Dermis blood vessel endothelial cell (primary cell): ENCODE measurements at places on chromosomes 16 and 17. TPM values are rescaled to one million over a fixed set of nuclear protein-coding genes. Genes with fewer than 3 reads are reported as not detected.

Gene ARHGAP44
- 0.47 and 0.68 TPM in 2 replicates for total RNA-seq

Gene MPG
- 121 and 199 TPM in 2 replicates for total RNA-seq

Gene SULT1A4
- total RNA-seq, result 18.1 and 18.4 TPM in 2 replicates

Gene TK1
- 98.7 and 170 TPM in 2 replicates for total RNA-seq

DNA sequence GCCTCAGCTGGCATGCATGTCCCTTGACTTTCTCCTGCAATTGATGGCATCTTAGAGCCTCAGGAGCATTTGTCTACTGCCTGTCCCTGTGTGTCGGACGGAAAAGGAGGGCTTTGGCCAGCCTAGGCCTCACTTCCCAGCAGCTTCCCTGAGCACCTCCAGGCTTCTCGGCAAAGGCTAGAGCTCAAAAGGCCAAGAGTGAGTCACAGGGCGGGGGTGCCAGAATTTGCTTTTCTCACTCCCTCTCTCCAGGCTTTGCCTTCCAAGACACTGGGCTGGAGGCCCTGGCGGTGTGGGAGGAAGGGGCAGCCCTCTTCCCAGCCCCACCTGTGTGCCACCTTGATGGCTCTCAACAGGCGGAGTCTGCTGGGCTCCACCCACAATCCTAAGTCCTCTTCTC lies 107.3 kb upstream of the MAF start:
- DNase-seq, result no peak

DNA sequence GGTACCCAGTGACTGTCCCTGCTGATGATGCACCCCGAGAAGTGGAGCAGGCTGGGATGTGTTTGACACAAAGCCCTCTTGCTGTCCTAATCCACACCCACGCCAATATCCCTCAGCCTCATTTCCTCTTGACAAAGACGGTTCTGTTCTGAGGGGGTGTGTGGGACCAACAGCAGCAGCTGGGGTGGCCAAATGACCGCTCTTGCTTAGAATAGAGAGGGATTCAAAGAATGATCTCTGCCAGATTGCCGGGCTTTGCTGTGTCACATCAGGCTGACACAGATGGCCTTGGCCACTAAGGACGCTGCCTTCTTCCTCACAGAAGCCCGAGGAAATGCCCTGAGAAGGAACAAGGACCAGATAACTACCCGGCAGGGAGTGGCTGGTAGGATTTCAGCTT lies 250.7 kb downstream of the NTN1 start:
- no peak for DNase-seq

DNA sequence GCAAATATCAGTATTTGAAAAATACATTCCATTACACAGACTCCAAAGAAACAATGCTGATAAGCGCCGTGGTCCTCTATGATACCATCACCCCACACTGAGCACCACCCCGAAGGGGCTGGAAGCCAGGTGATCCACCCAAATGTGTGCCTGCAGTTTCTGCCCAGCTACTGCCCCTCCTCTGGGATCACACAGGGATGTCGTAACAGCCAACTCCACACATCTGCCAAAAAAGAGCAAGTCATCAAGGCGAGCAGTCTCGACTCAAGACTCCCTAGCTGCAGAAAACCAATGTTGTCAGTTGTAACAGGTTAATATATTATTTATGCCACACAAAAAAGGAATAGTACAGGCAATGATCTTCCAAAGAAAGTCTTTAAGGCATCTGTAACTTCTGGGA lies 21.0 kb downstream of the CYB5D2 start:
- no peak for DNase-seq

DNA sequence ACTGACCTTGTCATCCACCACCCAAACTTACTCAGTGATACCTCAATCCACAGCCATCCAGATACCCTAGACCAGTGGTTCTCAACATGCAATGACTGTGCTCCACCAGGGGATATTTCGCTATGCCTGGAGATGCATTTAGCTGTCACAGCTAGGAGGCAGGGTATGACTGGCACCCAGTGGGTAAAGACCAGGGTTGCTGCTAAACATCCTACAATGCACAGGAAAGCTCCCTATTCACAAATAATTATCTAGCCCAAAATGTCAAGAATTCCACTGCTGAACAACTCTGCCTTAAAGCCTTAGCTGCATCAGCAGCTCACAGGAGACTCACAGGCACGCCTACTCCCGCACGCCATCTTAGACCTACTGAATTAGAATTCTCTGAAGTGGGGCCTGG lies 212.6 kb downstream of the GRIN2A start:
- no peak for DNase-seq

GRCh38 chr17:77492446-77493237 lies 351.9 kb downstream of the SEC14L1 start:
- no peak for DNase-seq
